Stimulated activated CD4-positive, alpha-beta T cell treated with anti-CD3 and anti-CD28 coated beads, Interleukin-15, amount 100 ng/mL, for 48 hours (primary cell): ENCODE measurements at places on chromosomes 6 and 20.

GRCh38 chr6:120378582-120379220, 955.6 kb downstream of the TBC1D32 start:
- DNase-seq = no peak

DNA sequence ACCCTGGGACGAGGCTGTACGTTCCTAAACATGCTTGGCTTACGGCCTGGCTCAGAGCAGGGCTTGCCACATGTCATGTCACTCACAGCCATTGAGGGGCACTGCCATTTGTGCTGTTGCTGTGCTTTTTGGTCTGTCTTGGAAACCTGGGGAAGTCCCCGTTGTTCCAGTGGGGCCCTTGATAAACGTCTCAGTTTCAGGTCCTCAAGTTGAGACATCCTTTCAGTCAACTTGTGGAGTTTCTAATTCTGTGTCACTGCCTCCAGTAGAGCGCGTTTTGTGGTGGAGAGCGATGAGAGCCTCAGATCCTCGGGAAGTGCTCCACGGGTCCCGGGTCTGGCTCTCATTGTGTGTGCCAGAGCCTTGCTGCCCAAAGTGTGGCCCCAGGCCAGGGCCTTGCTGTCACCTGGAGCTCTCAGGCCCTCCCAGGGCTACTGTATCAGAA, 43.0 kb upstream of the CCR6 start:
- DNase-seq = peak; percentile 68

DNA sequence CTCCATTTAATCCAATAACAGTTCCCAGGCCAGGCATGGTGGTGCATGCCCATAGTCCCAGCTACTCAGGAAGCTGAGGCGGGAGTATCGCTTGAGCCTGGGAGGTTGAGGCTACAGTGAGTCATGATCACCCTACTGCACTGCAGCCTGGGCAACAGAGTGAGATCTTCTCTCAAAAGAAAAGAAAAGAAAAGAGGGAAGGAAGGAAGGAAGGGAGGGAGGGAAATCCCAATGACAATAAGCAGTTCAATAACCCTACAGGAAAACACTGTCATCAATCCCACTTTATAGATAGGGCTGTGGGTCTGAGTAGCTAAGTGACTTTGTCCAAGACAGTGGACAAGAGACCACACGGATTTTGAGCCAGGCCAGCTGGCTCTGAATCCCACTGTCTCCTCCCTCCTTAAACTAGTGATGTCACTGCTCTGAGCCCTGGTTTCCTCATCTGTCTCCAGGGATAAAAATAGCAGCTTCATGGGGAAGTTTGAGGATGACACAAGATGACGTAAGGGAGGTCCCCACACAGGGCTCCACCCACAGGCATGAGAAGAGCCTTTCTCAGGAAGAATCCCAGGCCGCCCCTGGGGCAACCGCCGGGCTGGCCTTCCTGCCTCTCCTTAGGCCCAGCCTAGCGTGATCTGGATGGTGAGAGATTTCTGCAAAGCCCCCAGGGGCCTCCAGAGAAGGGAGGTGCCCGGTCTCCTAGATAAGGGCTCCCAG, 7.2 kb upstream of the TRIB3 start:
- DNase-seq = no peak

DNA sequence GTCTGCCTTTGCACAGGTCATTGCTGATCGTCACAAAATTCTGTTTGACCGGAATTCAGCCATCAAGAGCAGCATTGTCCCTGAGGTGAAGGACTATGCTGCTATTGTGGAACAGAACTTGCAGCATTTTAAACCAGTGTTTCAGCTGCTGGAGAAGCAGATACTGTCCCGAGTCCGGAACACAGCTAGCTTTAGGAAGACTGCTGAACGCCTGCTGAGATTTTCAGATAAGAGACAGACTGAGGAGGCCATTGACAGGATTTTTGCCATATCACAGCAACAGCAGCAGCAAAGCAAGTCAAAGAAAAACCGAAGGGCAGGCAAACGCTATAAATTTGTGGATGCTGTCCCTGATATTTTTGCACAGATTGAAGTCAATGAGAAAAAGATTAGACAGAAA, 24.6 kb upstream of the CALHM6 start:
- no peak for DNase-seq

DNA sequence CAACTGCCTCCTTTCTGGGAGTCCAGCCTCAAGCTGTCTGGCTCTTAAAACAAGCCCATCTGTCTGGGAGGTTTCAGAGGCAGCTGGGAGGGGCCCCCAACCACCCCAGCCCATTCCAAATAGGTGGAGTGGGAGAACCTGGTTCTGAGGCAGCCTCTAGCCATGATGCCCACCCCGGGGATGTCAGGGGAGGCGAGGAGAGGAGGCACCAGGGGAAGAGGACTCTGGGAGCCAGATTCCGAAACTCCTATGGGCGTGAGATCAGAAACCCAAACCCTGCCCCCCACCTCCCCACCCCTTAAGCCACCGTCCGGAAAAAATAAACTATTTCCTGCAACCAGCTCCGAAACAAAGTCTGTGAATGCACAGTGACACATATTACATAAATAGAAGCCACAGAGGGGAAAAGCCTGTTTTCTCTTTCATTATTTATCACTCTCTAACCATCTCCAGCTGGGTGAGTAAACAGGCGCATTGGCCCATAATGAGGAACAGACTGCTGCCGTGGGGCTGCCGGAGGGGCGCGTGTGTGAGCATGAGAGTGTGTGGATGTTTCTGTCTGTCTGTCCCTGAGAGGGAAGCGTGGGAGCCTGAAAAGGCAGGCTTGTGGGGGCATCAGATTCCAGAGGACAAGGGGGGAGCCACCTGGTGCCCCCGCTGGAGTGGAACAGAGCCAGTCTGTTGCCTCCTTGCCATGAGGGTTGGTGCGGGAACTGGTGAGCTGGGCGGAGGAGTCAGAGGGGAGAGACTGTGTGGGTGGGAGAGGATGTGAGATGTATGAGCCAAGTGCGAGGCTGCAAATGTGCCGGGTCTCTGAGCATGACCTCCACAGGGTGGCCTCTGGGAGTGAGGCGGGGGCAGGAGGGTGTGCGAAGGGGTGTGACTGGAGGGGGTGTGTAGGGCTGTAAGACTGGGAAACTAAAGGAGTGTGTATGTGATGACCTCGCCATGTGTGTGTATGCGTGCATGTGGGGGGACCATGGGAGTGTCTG, 14.3 kb upstream of the FOXP4 start:
- DNase-seq = peak; percentile 62

GRCh38 chr6:42104095-42104803, 38.2 kb downstream of the C6orf132 start:
- peak; percentile 68 for DNase-seq

GRCh38 chr6:3943331-3943765, 94.2 kb downstream of the FAM50B start:
- no peak for DNase-seq

GRCh38 chr6:144379356-144379755, 94.2 kb downstream of the UTRN start:
- DNase-seq = no peak

DNA sequence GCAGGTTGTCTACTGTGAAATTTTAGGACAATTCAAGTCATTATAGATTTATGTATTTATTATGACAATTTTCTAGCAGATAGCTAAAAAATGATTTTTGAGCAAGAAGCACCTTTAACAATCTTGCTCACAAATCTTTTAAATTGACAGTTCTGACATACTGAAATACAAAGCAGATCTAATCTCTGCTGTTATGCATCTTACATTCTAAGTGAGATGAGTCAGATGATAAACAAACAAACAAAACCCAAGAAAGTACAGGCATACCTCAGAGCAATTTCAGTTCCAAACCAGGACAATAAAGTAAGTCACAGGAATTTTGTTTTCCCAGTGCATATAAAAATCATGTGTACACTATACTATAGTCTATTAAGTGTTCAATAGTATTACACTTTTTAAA, 430.7 kb upstream of the PTCHD4 start:
- DNase-seq = no peak

DNA sequence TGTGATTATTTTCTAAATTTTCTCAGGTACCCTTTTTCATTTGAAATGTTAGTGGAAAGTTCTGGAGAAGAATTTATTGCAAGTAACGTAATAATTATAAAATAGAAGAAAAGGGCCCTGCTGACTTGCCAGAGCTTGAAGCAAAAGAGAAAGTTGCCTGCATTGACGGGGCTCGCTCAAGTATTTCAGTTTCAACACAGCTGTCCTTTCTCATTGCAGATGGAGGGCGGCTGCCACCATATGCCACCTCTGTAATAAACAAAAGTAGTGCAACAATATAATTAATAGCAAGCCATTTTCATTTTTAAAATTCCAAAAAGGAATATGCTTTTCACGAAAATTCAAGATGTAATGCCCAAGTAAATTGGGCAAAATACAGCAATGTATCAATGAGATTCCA, 246.2 kb downstream of the PACRG start:
- no peak for DNase-seq

DNA sequence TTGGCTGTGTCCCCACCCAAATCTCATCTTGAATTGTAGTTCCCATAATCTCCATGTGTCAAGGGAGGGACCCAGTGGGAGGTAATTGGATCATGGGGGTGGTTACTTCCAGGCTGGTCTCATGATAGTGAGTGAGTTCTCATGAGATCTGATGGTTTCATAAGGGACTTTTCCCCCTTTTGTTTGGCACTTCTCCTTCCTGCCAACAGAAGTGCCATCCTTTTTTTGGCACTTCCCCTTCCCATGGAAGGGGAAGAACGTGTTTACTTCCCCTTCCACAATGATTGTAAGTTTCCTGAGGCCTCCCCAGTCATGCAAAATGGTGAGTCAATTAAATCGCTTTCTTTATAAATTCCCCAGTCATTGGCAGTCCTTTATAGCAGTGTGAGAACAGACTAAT, 18.0 kb upstream of the PI3 start:
- no peak for DNase-seq

DNA sequence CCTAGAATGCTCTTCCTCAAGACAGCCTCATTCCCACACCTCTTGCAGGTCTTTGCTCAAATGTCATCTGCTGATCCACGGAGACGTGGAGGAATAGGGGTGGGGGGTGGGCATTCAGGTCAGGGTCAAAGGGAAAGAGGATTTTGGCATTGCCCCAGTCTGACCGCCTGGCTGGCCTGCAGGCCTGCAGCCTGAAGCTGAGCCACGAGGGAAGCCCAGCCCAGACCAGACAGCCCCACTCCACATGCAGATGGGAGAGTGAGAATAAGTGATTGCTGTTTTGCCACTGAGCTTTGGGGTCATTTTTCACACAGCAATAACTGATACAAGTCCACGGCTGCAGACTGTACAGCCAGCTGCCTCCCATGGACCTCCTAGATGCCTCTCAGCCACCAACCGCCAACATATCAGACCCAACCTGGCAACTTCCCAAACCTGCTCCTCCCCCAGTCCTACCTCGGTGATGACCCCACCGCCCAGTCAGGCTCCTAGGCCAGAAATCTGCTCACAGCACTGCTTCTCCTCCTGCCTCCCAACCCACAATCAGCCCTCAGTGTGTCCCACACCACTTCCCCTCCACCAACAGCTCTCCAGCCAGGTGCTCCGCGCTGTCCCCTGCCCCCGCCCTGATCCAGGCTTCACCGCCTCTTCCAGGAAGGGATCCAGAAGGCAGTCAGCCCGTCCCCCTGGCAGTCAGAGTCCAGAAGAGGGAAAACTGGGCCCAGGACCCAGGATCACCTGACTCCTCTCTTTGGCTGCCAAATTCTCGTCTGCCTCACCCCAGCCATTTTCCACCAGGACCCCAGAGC, 14.0 kb downstream of the KIAA1755 start:
- no peak for DNase-seq

DNA sequence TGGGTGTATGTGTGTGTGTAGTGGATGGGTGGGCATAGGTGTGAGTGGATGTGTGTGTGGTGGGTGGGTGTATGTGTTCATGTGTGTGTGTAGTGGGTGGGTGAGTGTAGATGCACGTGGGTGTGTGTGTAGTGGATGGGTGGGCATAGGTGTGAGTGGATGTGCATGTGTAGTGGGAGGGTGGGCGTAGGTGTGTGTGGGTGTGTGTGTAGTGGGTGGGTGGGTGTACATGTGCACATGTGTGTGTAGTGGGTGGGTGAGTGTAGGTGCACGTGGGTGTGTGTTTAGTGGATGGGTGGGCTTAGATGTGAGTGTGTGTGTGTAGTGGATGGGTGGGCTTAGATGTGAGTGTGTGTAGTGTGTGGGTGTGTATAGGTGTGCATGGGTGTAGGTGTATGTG, 104.4 kb downstream of the MYLK4 start:
- no peak for DNase-seq

DNA sequence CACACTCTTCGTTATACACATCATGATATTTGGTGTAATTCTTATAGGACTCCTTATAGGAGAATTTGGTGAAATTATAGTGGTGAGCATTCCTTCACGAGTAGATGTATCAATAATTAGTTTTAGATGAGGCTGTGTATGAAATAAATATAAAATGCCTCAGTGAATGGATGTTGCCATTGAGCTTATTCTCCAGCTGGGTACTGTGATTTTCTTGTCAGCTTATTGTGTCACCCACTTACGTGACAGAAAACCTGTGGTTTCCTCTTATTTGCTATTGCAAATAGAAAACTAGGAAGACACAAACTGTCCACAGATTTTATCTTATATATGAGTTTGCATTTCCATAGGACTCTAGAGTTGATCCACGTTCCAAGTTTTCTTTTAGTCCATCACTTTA, 439.9 kb upstream of the RNF217 start:
- DNase-seq = no peak

GRCh38 chr6:135161411-135162395, 19.4 kb upstream of the MYB start:
- DNase-seq = no peak

GRCh38 chr6:43506171-43506570, 4.0 kb downstream of the LRRC73 start:
- no peak for DNase-seq

DNA sequence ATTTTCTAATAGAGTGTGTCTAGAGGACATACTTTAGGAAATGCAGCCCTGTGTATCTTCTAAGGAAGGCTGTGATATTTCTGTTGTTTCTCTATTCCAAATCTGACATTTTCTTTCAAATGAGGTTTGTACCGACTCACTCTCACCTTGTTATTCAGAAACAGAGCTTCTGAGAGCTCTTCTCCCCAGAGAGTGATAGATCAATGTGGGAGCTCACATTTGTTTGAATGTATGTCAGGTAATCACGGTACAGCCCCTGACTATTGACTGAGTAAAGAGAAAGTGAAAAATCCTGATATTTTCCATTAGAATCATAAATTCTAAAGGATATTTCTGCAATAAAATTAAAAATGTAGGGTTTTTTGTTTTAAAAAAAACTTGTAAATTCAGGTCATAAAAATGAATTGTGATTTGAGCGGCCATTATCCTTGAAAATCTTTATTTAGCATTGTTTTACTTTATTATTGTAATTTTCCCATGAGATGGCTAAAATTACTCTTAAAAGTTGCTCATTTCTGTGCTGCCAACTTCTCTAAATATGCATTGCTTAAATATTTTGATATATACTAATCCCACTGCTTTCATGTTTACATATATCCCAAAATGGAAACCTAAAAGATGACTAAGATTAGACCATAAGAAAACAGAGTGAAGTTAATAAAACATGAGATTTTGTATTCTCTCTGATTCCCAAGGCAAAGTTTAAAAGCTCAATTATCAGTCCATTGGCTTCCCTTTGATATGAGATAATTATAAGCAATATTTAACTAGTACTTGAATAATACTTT, 1226.8 kb upstream of the CITED2 start:
- DNase-seq = no peak

GRCh38 chr6:13561624-13562267, 12.7 kb upstream of the SIRT5 start:
- no peak for DNase-seq

GRCh38 chr6:13653296-13653695, 38.2 kb downstream of the NOL7 start:
- DNase-seq = no peak
